ENCODE measurements at places on chromosomes 7 and 10.
A peak's percentile ranks its signal among the peaks of the same experiment; 100 is the strongest.

- DNase-seq: no peak
Observed at GRCh38 chr10:6386346-6386745, 183.6 kb downstream of the PFKFB3 start.

DNA sequence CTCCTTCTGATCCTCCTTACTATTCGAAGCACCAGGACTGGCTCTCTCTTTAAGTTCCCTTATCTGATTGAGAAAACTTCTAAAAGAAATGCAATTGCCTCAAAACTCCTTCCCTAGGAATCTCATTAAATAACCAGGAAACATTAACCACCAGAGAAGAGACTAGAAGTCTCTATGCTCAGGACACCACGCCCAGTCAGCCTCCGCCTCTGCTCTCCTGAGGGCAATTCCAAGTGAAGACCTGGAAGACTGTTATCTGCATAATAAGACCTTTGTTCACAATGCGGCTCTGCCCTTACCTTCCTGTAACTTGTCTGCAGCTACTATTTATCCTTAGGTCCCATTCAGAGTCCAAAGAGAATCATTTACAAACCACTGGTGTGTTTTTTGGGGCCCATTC is 78.8 kb downstream of the ELMO1 start:
- DNase-seq: no peak

- DNase-seq: no peak
Observed at GRCh38 chr7:23971031-23971430, 261.0 kb downstream of the STK31 start.

GRCh38 chr7:50121286-50121685 is 28.2 kb upstream of the ZPBP start:
- DNase-seq: no peak

GRCh38 chr7:132856416-132856815 is 225.5 kb downstream of the CHCHD3 start:
- no peak for DNase-seq

GRCh38 chr7:94089806-94090205 is 85.7 kb upstream of the BET1 start:
- no peak for DNase-seq

GRCh38 chr7:81190997-81191768 is 272.3 kb upstream of the SEMA3C start:
- DNase-seq: no peak

GRCh38 chr10:83555264-83555663 is 584.0 kb upstream of the GHITM start:
- DNase-seq: no peak

DNA sequence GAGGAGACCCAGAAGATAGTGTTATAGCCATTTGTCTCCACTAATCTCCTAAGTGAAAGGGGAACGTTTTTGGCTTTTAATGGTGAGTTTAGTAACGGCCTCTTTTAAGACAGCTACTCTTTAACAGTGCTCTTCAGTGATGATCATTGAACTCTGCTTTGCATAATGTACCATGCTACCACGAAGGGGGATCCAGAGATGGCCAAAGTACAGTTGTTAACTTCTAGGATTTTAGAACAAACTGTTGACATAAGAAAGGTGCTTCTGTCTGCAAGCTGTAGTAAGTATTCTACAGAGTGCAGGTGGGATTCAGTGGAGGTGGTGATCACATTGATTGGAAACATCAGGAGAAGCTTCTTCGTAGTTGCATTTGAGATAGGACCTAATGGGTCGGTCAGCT is 114.1 kb upstream of the RPA3 start:
- no peak for DNase-seq

DNA sequence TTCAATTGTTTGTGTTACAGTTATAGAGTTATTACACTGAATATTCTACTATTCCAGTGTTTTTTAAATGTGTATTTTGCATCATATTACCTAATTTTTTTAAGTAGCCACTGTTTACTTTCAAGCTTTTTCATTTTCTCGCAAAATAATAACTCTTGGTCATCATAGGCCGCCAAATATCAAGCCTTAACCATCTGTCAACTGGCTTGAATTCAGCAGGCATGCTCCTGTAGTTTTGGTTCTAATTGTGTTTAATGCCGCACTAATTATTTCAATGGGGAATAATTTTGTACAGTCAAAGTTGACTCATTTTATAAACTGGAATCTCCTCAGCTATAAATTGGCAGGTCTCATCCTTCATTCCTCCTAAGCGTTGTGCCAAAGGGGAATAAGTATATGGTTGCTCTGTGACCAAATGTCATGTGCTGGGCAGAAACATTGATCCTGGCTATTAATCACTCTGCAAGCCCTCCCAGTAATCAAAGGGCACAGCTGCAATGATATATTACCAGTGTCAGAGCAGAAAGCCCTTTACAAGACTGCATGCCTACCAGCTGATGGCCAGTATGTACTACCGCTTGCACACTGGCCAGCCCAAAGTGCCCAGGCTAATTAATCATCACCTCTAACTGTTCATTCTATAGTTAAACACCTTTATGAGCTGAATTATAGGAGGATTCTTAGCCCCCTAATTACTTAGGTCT is 74.8 kb downstream of the SKAP2 start:
- DNase-seq: no peak

DNA sequence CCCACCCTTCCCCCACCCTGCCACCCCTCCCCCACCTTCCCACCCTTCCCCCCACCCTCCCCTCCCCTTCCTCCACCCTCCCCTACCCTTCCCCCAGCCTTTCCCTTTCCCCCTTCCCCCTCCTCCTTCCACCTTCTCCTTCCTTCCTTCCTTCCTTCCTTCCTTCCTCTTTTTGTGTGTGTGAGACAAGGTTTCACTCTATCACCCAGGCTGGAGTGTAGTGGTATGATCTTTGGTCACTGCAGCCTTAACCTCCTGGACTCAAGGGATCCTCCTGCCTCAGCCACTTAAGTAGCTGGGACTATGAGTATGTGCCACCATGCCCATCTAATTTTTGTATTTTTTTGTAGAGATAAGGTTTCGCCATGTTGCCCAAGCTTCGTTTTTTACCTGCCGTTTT is 35.2 kb downstream of the CYP17A1 start:
- no peak for DNase-seq

DNA sequence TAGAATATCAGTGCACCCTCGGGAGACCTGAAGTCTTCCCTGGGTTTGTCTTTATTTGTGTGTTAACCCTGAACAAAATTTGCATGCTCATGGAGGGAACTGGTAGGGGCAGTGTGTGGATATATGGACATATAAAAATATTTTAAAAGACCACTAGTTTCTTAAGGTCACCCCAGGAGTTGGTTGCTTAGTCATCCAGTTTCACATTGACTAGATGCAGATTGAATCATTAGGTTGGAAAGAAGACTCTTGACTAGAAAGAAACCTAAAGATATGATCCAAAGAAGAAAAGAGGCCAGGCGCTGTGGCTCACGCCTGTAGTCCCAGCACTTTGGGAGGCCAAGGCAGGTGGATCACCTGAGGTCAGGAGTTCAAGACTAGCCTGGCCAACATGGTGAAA is 137.1 kb downstream of the KAT6B start:
- no peak for DNase-seq

GRCh38 chr10:77180794-77181193 is 456.8 kb downstream of the KCNMA1 start:
- no peak for DNase-seq

DNA sequence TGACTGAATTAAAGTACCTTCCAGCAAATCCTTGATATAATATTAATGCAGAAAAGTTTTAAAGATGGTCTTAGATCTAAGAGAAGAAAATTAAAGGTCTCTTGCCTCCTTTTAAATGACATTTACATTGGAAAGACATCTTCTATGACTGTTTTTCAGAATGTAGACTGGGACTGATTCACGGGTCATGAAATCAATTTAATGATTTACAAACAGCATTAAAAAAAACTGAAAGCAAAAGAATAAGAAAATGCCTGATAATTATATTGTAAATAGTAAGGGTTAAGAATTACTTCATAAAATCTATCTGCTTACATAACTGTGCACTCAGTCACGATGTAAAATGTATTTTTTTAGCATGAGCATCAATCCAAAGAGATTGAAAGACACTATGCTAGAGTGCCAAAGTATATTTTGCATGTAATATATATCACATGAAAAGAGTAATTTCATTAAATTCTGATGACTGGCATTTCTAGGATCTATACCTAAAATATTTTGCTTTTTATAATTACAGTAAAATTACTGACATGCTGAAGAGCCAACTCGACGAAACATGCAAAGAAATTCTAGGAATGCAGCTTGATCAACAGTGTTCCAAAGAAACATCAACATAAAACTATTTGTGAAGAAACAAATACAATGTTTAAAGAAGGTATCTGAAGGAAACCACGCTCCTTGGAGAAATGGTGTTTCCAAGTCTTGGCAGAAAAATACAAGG is 35.1 kb downstream of the RTKN2 start:
- DNase-seq: no peak

- no peak for DNase-seq
Observed at GRCh38 chr7:125966278-125967048, 1036.8 kb upstream of the POT1 start.

- peak; percentile 24 for DNase-seq
Observed at GRCh38 chr7:6375348-6376101, 72.2 kb downstream of the DAGLB start.

GRCh38 chr7:81672872-81673271 is 97.0 kb downstream of the HGF start:
- no peak for DNase-seq

DNA sequence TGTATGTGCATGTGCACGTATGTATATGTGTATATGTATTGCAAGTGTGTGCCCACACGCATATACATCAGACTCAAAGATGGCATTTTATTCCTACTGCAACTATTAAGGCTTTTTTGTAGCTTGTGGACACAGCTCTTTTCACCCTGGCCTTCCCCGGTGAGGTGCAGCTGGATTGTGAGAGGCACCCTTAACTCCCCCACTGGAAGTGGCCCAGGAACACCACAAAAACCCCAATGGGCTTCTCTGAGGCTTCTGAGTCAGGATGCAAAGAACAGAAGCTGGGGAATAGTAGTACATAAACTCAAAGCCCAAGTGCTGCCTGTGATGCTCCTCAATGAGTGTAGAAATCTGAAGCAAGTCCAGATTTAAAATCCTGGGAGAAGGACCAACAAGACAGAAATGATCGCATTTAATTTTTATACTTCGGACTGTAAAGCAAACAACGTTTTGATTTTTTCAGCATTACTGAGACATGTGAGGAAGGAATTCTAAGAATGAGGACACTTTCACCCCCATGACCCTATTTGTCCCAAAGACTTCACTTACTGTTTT is 369.2 kb upstream of the MGMT start:
- no peak for DNase-seq

GRCh38 chr7:102434039-102434486 is 688 bp downstream of the ORAI2 start:
- no peak for DNase-seq

DNA sequence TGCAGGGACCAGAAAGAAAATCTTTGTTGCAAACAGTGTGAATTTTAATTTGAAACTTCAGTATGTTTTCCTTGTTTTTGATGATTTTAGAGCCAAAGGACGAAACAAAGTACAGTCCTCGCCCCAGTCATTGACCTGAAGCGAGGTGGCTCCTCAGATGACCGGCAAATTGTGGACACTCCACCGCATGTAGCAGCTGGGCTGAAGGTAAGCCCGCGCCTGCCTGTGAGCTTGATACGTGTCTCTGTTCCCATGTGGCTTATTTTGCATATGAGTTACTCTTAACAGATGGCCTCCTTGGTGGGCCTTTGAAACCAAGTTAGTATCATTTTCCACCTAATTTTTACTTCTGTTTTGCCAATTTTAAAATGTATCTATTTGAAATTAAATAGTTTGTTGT is 12.3 kb downstream of the RBM17 start:
- no peak for DNase-seq

DNA sequence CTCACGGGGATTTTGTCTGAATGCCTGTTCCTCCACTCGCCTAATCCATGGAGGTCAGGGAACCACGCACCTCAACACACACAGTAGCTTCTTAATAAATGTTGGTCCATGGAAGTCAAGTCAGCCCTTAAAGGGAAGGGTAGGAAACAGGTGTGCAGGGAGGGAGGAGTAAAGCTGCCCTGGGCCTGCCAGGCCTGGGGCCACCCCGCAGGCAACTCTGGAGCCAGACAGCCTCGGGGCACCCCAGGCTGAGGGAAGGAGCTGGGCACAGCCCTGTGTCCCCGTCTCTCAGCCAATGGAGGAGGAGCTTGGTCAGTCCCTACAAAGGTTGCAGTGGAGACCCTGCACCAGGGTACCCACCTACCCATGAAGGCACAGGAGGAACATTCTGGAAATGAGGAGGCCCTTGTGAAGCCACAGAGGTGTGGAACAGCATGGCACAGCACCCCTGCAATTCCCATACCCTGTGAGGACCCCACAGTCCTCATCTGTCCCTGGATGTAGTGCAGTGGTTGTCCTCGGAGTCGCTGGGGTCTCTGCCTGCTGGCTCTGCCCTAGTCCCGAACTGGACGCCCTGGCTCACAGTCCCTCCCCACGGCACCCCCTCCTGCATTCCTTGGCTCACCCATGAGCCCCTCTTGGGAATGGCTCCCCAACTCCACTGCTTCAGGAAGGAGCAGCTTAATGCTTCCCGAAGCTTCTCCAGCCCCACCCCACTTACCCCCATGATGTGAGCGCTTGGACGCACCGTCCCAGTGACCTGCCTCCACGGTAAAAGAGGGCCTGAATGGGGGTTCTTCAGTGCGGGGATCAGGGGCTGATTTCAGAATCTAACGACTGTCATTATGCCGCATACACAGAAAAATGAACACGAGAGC is 79.2 kb upstream of the INSIG1 start:
- DNase-seq: no peak

GRCh38 chr10:28761084-28761846 is 83.9 kb downstream of the BAMBI start:
- DNase-seq: no peak

- no peak for DNase-seq
Observed at GRCh38 chr7:141014125-141014523, 628 bp downstream of the MRPS33 start.

- DNase-seq: no peak
Observed at GRCh38 chr7:107890493-107890961, 456 bp upstream of the DLD start.

DNA sequence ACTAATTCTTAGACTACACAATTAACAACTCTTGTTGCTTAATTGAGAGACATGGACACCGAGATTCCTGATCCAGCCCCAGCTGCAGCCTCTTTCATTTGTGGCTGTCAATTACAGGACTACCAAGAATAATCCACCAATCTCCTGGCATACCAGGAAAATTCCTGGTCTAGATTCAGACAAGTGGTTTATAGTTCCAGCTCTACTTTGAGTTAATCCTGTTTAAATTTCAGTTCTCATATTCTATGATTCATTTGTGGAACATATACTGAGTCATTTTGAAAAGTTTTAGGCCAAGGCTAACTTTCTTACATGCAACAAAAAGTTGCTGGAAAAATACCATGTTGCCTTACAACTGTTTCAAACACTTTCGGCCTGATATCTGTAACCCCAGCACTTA is 253.5 kb downstream of the MAGI2 start:
- no peak for DNase-seq

DNA sequence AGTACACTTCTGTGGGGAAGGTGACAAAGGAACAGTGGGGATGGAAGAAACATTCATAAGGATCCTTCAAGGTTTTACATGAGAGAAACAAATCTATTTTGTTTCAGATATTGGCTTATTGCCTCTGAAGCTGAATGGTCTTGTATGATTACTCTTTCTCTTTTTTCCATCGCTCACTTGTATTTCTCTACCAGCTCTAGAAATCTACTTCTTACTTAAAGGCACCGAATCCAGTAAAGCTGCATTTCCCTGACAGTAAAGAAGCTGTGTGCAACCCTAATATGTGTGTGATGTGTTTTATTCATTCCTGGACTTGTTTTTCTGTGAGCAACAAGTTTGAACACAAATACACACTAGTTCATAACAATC is 45.2 kb upstream of the NXPH1 start:
- no peak for DNase-seq
